Stimulated activated CD8-positive, alpha-beta memory T cell treated with anti-CD3 and anti-CD28 coated beads, Interleukin-7, amount 100 ng/mL, for 1 hour (primary cell): ENCODE measurements at places on chromosomes 2 and 18.

DNA sequence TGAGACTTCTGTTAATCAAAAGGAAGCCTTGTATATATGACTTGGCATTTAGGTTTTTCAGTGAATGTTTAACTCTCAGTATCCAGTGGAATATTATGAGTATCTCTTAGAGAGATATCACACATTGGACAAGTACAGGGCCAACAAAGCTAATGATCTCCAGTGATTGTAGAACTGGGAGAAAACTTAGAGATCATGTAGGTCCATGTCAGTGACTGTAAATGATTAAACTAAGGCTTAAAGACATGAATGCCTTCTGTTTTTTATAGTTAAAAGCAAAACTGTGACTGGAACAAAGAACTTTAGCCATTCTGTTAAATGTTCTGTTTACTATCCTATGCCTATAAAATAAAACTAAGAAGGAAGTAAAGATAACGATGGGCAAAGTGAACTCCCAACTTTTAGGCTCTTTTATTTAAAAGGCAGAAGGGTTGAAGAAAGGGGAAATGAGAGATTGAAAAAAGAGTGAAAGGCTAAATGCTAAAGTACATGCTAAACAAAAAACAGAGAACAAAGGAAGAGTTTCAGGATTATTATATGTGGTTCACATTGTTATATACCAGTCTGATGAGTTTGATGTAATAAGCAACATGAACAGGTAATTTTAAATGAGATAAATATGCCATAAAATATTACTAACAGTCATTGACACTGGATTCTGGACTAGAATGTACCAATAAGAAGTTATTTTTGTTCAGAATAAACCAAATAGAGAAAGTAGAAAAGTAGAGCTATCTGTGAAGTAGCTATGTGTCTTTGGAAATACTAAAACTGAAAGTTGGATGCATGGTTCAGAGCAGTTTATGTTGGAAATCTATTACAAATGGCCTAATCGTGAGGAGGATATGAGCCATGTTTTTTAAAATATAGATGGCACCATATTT, 37.1 kb upstream of the TNFRSF11A start:
- DNase-seq: no peak

DNA sequence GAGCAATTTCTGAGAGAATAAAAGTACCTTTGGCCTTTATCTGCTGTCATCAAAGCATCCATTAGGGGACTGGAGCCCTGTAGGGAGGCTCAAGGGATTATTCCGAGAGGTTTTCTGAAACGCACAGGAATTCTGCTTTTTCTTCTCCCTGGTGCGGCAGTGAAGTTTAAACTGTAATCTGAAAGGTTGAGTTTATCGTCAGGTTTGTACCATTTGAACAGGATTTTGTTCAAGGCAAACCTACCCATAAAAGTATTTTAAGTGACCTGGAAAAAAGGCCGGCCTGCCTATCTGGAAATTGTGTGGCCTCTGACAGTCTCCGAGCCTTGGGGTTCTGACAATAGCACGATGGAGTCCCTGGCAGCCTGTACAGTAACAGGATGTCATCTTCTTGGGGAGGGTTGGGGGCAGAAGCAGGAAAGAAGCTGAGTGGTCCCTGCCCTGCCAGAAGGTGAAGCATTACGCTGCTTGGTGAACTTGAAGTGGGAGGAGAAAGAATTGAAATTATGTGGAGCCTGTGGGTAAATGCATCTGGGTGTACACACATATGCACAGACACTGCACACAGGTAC, 272.0 kb downstream of the CYRIA start:
- no peak for DNase-seq

- DNase-seq: no peak
Measured at GRCh38 chr18:55497825-55498403, 90.1 kb downstream of the TCF4 start.

DNA sequence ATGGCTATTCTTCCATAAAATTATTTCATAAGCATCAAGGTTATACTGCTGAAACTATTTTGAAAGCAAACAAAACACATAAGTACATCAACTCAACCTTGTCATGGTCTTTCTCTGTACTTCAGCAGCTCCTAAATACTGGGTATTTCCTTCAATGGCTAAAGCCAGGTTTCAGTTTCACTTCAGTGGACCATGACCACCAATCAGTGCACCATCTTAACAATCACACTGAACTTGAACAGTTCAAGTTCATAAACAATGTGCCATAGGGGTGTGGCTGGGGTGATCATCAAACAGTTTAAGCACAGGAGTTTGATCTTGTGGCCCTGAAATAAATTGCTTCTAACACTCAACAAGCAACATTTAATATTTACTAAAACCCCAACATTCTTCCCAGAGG, 124.1 kb upstream of the FIGN start:
- no peak for DNase-seq

- DNase-seq: no peak
Measured at GRCh38 chr18:79069717-79070151, 540 bp downstream of the ATP9B start.

GRCh38 chr2:207698301-207698700, 13.1 kb upstream of the CCNYL1 start:
- DNase-seq: no peak

DNA sequence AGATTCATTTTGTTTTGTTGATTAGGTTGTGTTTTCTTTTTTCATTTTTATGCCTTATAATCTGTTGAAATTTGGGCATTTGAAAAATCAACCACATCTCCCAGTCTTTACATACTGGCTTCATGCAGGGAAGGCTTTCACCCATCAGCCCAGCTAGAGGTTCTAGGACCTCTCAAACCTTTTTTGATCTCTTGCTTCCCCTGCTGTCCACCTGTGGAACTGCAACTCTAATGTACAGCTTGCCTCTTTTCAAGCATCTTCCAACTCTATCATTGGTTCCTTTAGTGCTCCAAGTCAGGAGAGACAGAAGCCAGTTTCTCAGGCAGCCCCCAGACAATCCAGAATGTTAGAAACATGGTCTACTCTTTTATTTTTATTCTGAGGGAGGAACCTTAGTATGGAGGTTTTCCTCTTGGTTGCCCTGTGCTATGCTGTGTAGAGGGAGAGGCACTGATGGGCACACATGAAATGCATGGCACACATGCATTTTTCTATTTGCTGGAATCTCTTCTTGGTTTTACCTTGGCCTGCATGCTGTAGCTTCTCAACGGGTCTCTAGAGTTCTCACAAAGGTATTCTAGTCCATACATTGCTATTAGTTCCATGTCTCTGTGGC, 107.2 kb upstream of the L3MBTL4 start:
- DNase-seq: no peak

DNA sequence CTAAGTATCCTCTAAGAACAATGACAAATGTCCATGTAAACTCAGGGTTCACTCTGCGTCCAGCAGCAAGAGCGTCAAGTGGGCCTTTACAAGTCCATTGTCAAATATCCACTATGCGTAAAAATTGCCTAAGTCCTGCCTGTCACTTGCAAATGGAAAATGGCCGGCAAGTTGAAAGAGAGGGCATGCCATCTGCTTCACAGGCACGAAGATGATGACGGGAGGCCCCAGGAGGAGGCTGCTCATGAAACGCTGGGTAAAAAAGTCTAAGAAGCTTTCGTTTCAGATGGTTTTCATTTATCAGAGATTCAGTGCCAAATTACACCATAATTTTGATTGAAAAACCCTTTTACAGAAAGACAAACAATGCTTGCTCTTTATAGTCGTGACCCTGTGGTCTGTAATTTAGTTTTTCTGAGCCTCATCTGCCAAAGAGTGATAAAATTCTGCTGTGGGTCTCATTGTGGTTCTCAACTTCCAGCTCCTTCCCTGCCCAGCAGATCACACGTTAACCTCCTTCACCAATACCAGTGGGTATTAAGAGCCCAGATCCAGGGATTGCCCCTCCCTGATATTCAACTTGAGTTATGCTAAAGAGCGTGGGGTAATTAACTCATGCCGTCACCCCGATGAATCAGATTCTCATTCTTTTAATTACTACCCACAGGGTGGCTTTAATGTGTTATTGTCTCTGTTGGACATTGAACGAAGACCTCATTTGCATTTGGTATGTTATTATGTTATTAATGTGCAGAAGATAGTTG, 160.2 kb upstream of the ALKAL2 start:
- DNase-seq: no peak

- no peak for DNase-seq
Measured at GRCh38 chr18:54774423-54774822, 53.9 kb upstream of the RAB27B start.

DNA sequence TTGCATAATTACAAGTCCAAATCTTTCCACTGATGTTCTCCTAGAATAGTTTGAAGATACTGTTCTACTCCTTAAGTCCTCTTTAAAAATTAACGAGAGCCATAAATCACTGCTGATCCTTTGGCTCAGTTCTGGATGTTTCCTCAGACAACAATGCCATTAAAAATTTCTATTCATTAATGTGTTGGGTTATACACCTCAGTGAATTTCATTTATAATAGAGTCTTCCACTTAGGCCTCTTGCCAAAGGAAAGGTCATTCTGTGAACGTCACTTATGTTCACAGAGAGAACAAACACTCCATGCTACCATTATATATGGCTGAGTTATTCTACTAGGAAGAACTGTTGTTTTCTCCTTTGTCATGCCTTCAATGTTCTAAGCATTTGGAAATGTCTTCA, 1472.3 kb upstream of the CELF4 start:
- no peak for DNase-seq

- no peak for DNase-seq
Measured at GRCh38 chr2:96522304-96523203, 14.0 kb upstream of the ARID5A start.

DNA sequence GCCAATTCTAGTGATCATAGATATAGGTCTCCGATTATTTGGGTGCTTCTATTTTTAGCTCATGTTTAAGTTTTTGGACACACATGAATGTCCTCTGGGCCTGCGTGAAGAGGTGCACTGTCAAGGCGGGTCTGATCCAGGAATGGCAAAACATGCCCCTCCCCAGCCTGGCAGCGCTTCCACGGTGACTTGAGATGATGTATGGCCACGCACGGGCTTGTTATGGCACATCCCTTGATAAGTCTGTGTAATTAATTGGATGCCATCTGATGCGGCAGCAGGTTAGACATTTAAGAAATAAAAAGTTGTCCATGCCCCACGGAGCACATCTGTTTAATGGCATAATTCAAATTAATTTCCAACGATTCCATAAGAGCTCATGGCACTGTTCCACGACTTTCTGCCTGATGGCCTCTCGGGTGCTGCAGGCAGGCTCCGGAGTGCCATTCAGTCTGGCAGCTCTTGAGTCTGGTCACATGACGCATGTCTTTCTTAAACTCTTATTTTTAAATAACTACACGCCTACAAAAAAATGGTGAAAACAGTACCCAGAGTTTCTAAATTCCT, 151.4 kb downstream of the ACKR3 start:
- no peak for DNase-seq

- no peak for DNase-seq
Measured at GRCh38 chr2:26521054-26521912, 43.4 kb upstream of the OTOF start.

- no peak for DNase-seq
Measured at GRCh38 chr2:142926445-142926844, 49.0 kb downstream of the KYNU start.

- no peak for DNase-seq
Measured at GRCh38 chr18:79064228-79064627, 5.0 kb upstream of the ATP9B start.

GRCh38 chr2:230982126-230982525, 13.8 kb upstream of the SPATA3 start:
- DNase-seq: no peak

GRCh38 chr2:70777450-70777849, 9.4 kb upstream of the ADD2 start:
- no peak for DNase-seq

DNA sequence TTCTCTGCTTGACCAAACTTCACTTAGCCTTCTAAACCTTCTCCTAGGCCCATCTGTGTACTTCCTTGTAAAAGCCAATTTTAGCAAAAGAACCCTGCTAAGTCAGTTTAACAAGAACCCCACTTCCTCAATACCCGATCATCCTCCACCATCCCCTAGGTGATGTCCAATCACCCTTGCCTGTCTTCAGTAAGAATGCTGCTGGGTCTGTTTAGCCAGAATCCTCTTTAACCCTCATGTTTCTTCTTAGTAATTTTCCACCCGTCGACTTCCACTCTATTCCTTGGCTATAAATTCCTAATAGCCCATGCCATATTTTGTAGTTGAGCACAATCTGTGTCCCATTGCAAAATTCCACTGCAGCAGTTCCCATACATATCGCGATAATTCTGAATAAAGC, 780.0 kb upstream of the RAB6C start:
- no peak for DNase-seq

DNA sequence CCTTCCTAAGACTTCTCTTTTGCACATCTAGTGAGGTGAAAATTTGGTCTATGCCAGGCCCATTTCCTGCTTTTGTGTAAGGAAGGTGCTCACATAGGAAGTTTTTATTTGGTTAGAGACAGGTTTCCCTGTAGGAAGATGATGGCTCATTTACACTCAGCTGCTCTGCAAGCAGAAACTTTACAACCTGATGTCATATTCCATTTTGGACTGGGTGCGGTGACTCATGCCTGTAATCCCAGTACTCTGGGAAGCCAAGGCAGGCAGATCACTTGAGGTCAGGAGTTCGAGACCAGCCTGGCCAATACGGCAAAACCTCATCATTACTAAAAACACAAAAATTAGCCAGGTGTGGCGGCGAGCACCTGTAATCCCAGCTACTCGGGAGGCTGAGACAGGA, 35.8 kb downstream of the CASP10 start:
- no peak for DNase-seq

- no peak for DNase-seq
Measured at GRCh38 chr2:166179201-166179600, 51.4 kb upstream of the SCN1A start.

DNA sequence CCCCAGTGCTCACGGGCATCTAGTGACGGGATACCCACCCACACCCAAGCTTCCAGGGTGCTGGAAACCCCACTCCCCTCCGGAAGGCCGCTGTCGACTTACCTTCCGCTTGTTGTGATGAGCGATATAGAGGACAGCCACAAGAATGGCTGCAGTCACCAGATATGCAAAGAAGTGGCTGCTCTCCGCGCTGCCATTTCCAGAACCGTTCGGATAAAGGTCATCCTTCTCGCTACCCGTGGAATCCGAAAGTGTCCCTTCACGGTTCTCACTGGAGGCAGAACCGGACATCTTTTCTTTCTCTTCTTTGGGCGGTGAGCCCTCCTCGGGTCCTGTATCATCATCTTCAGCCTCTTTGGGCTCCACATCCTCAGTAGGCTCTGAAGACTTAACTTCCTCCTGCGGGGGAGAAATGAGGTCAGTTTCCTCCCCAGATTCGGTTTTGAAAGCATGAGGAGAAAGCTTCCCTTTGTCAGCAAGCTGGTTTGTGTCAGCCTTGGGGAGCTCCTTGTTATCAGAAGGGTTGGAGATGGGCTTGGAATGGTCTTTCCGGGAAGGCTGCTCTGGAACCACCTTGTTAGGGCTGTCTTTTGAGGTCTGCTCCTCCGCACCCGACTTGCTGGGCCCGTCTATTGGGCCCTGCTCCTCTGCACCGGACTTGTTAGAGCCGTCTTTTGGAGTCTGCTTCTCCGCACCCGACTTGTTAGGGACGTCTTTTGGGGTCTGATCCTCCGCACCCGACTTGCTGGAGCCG, 1.2 kb downstream of the TGOLN2 start:
- DNase-seq: no peak

- no peak for DNase-seq
Measured at GRCh38 chr2:172558372-172558771, 2.5 kb downstream of the PDK1 start.
